ENCODE measurements at places on chromosomes 12 and 14.

GRCh38 chr14:54606631-54607133 lies 39.8 kb downstream of the SAMD4A start:
- no peak for DNase-seq

- no peak for DNase-seq
These were observed 10.3 kb downstream of the DCP1B start for GRCh38 chr12:1993871-1994371.

- DNase-seq: no peak
These were observed 117.6 kb downstream of the NCOR2 start for GRCh38 chr12:124449623-124450375.

GRCh38 chr12:101343893-101344292 lies 63.7 kb downstream of the ARL1 start:
- no peak for DNase-seq

- DNase-seq: no peak
These were observed 101.1 kb upstream of the PLEKHG7 start for GRCh38 chr12:92601680-92602079.

- DNase-seq: no peak
These were observed 73.9 kb downstream of the PPP1R36 start for GRCh38 chr14:64623554-64624165.

- no peak for DNase-seq
These were observed 250.1 kb downstream of the APAF1 start for GRCh38 chr12:98895086-98895651.

GRCh38 chr14:95095996-95096395 lies 61.3 kb downstream of the DICER1 start:
- no peak for DNase-seq

DNA sequence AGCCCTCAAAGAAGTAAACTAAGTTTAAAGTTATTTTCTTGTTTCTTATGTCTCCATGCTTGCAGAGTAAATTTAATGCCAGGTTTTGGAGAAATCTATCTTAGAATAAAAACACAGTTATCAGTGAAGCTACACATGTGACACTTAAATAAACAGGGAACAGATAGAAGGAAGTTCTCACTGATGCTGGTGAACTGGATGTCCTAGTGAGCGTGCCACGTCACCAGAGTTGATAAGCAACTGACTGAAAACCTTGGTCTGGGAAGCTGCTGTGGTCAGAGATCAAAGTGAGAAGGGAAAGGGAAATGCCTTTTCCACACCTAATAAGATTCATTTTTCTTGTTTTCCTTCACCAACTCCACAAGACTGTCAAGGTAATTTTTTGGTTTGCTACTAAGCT lies 74.8 kb upstream of the PCED1B start:
- no peak for DNase-seq

DNA sequence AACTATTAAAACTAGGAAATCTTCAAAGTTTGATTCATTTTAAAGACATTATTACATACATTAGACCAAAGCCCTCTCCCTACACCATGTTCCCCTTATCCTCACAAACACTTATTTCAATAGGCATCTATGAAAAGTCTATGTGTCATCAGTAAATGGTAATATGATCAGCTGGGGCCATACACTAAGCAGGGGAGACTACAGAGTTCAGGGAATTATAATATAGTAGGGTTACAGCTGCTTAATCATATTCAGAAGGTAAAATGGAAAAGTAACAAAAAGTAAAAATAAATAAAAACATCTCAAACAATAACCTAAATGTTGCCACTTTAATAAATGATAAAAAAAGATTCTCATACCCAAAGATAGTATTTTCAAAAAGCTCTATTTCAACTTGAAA lies 29.1 kb downstream of the PAWR start:
- DNase-seq: no peak

GRCh38 chr12:113271853-113272561 lies 50.7 kb downstream of the TPCN1 start:
- DNase-seq: no peak

GRCh38 chr14:66496911-66497310 lies 10.7 kb downstream of the CCDC196 start:
- DNase-seq: no peak

- DNase-seq: no peak
These were observed 86.8 kb downstream of the SPRING1 start for GRCh38 chr12:116651089-116651488.

DNA sequence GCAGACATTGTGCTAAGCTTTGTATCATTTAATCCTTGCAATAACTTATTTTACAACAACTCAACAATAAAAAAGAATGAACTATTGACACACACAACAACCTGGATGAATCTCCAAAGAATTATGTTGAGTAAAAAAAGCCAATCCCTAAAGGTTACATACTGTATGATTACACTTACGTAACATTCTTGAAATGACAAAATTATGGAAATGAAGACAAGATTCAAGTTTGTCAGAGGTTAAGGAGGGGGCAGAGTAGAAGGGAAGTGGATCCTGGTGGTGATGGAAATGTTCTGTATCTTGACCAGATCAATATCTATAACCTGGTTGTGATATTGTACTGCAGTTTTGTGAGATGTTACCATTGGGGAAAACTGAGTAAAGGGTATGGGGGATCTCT lies 63.2 kb upstream of the LMNTD1 start:
- no peak for DNase-seq

- DNase-seq: no peak
These were observed 11.5 kb downstream of the NKX2-1 start for GRCh38 chr14:36508418-36509068.

- DNase-seq: no peak
These were observed 407.0 kb upstream of the SEL1L start for GRCh38 chr14:81940651-81941050.

- no peak for DNase-seq
These were observed 96.9 kb upstream of the FGD4 start for GRCh38 chr12:32302218-32303173.

DNA sequence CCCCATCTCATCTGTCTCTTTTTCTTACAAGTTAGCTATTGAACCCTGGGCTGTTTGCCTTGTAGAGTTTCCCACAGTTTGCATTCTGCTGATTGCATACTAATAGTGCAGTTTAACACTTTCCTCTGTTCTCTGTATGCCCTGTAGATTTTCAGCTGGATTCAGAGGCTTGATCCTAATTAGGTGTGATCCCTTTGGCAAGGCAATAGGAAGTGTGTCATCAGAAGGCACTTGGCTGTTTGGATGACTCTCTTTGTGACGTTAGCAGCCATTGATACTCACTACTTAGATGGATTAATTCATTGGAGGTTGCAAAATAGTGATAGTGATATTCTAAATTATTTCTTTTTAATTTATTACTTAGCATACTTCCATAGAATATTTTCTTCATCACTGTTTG lies 33.6 kb downstream of the FUT8 start:
- DNase-seq: no peak

DNA sequence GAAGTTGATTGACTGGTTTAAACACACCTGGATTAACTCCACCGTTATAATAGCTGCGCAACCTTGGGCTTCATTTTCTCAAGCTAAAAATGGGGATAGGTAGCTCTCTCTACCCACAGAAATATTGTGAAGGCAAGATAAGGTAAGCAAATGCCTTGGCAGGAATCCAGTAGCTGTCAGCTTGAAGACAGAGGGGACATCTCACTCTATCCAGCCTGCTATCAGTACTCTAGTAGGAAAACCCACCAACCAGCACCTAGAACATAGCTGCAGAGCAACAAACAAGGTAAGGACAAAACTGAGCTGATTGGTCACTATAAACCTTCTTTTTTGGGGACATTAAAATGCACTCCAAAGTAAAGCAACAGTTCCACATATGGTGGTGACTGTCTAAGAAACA lies 7.7 kb downstream of the CSRP2 start:
- no peak for DNase-seq

DNA sequence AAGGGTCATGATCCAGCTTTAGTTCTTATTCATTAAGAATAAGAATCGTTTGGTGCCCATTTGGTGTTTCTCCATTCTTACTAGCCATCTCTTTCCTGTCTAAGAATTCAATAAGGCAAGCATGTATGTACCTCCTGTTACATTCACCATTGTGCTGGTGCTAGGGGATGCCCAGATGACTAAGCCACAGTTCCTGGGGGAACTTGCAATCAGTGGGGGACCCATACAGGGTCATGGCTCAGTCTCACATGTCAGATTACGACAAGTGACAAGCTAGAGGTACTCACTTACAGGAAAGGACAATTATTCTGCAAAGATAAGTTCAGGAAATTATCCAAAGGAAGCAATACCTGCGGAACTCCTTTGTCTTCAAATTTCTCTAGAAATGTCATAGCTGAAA lies 125.4 kb downstream of the STXBP6 start:
- no peak for DNase-seq

GRCh38 chr14:24381363-24382063 lies 13.5 kb downstream of the NFATC4 start:
- DNase-seq: no peak

GRCh38 chr12:6925540-6926279 lies 2.0 kb upstream of the ATN1 start:
- DNase-seq: no peak

- no peak for DNase-seq
These were observed 52.3 kb downstream of the KCNK10 start for GRCh38 chr14:88270776-88271175.

DNA sequence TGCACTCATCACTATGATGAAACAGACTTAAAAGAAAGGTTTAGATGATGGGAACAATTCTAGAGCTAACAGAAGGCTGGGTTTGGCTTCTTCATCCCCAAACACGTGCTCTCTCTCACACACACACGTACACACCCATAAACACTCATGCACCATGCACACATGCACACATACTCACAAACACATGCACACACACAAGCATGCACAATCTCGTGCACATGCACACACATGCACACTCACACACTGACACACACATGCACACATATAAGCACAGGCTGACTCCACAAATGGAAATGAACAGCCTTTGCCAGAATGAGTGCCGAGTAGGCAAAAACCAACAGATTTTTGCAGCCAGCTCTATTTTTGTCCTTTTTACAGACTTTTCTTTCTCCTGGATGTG lies 1571.6 kb downstream of the AACS start:
- no peak for DNase-seq

GRCh38 chr14:56334458-56334857 lies 216.2 kb downstream of the PELI2 start:
- DNase-seq: no peak

All from activated effector memory CD4-positive, alpha-beta T cell treated with Interleukin-2 at 50 U/mL for 16 hours (primary cell).